ENCODE measurements at places on chromosomes 3 and 15.

- no peak for DNase-seq
These were observed 19.3 kb downstream of the ALCAM start for GRCh38 chr3:105385819-105386508.

DNA sequence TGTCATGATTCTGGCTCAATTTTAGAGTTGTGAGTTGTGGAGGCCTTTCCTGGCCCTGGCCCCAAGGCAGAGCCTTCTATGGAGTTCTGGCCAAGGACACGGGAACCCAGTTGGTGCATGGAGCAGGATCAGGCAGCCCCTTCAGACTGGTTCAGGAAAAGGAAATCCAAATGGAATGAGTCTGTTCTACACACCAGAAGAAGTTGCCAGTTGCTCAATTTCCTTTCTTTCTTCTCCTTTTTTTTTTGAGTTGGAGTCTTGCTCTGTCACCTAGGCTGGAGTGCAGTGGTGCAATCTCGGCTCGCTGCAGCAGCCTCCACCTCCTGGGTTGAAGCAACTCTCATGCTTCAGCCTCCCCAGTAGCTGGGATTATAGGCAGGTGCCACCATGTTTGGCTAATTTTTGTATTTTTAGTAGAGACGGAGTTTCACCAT lies 28.9 kb upstream of the BHLHE40 start:
- DNase-seq, result no peak

GRCh38 chr3:21446027-21446426 lies 305.0 kb downstream of the ZNF385D start:
- no peak for DNase-seq

GRCh38 chr15:29382862-29383261 lies 113.2 kb upstream of the NSMCE3 start:
- DNase-seq, result no peak

GRCh38 chr3:53773611-53774368 lies 72.4 kb downstream of the CHDH start:
- peak; percentile 71 for DNase-seq

GRCh38 chr15:93088981-93089726 lies at the start of gene RGMA:
Gene RGMA (minus strand): TSS chr15:93089211. CDS start chr15:93088932, 279 bp downstream.
- peak; percentile 53 for DNase-seq

DNA sequence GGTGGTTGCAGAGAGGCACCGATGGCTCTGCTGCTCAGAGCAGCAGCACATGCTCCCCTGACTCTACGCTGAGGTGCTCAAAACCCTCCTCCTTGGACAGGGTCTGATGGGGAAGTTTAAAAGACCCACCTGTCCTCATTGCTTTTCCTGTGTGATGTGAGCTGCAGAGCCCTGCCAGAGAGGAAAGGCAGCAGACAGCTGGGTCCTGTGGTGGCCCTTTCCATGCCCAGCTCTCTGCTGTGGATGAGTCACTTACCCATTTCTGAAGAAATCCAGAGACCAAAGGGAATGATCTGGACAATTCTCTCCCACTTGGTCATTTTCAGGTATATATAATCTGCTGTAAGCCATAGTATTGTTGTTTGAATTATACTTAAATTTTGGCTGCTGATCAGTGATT lies 121.7 kb downstream of the CHDH start:
- no peak for DNase-seq

DNA sequence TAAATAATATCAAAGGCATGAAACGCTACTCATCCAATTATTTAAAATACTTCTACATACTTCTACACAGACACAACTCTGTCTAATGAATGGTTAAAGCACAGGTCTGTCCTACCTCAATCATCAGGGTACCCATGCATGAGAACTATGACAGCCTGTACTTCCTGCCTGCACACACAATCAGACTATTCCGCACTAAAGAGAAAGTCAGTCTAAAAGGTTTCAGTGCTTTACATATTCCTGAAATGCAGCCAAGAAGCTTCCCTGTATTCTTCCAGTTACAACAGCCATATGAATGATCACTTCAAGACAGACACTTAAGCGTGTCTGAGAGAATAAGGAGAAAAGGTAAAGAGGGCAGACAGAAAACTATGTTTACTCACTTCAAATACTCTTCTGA lies 58.8 kb downstream of the TUBGCP4 start:
- DNase-seq, result no peak

- no peak for DNase-seq
These were observed 59.2 kb downstream of the SRGAP3 start for GRCh38 chr3:9190276-9190675.

DNA sequence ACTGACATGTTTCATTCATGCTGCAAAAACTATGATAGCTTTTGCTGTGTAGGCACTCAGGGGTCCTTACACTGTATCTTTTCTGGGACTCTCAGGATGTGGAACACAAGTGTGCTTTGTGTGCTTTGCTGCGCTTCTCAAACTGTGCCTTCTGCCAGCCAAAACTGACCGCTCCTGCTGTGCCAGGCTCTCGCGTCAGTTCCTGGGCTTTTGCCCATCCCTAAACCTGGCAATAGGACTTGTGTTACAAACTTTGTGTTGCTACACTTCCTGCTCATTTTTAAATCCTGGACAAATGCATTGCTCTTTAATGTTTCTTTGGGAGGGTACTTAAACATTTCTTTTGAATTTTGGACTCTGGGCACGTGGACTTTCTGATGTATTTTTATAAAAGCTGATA lies 60.3 kb downstream of the DIPK2A start:
- DNase-seq, result no peak

DNA sequence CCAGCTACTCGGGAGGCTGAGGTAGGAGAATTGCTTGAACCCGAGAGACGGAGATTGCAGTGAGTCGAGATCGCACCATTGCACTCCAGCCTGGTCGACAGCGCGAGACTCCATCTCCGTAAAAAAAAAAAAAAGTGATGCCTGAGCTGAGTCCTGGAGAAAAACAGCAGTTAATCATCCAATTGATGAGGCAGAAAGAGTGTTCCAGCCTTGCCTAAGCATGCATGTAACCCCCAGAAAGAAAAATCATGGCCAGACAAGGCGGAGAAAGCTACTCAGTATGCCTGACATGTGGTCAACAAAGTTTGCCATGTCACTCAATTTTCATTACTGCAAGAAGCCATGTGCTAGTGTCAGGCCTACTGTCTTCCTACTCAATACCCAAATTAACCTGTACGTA lies 593.1 kb upstream of the MDFIC2 start:
- DNase-seq, result no peak

GRCh38 chr3:113626503-113627371 lies 69.7 kb downstream of the USF3 start:
- DNase-seq, result peak; percentile 64

DNA sequence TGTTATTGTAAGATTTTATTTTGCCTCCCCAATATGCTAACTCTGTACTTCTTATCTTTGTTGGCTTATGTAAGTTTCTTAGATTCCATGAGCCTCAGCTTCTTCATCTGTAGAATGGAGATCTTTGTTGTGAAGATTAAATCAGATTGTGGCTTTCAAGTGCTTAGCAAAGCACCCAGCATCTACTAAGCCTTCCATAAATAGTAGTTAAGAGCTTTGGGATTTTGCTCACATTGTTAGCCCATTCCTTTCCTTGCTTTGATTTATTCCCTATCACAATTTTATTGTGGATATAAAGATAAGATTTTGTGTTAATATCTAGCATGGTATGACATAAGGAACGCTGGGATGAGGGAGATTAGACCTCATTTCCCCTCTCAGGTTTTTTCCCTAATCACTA lies 501.4 kb downstream of the PYDC2 start:
- DNase-seq, result no peak

DNA sequence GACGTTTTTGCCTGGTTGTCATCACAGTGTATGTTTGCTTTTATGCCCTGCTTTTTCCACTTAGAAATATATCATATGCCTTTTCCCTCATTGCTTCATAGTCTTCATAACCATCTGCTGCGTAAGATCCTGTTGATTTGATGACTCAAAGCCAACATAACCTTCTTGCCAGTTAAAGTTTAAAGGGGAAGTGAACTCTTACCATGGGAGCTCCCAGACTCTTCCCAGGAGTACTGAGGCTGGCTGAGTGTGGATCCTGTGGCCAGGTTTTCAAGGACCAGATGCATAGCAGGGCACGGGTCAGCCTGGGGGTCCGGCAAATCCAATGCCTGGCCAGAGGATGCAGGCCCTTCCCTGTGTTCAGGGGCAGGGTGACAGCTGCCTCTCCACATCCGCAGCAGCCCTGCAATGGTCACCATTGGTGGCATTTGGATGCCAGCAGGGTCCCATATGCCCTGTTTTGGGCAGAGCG lies 42.0 kb upstream of the SACM1L start:
- peak; percentile 63 for DNase-seq

GRCh38 chr15:44308415-44308814 lies 19.9 kb downstream of the GOLM2 start:
- no peak for DNase-seq

- DNase-seq, result no peak
These were observed 5.6 kb upstream of the SLC33A1 start for GRCh38 chr3:155859859-155860258.
